ENCODE measurements at places on chromosomes 1 and 21.

- no peak for DNase-seq
These were observed 623 bp downstream of the PTPRF start for GRCh38 chr1:43531107-43531905.

DNA sequence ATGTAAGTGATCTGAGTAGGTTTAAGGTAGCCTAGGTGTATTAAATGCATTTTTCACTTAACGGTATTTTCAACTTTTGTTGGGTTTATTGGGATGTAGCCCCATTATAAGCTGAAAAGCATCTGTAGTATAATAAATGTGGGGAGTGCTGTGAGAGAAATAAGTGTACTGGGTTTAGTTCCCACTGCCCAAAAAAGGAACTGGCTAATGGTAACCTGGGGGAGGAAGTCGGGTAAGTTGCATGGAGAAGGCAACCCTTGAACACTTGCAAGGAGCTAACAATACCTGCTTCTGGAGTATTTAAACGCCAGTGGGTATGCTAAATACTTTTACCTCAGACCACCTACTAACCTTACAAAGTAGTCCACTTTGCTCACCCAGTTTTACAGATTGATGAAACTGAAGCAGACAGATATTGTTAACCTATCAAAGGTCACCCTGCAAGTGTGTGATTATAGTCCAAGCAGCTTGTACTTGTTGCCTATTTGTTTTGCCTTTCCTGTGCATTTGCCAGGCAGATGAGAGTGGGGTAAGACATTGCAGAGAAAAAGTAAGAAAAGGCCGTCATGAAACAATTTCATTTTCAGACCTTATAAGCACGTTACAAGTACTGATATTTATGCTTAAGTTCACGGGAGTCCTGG lies 7.6 kb upstream of the SHISA4 start:
- no peak for DNase-seq

- DNase-seq, result no peak
These were observed 23.8 kb downstream of the STUM start for GRCh38 chr1:226572325-226572726.

- DNase-seq, result no peak
These were observed 28.8 kb upstream of the PADI4 start for GRCh38 chr1:17278996-17279830.

DNA sequence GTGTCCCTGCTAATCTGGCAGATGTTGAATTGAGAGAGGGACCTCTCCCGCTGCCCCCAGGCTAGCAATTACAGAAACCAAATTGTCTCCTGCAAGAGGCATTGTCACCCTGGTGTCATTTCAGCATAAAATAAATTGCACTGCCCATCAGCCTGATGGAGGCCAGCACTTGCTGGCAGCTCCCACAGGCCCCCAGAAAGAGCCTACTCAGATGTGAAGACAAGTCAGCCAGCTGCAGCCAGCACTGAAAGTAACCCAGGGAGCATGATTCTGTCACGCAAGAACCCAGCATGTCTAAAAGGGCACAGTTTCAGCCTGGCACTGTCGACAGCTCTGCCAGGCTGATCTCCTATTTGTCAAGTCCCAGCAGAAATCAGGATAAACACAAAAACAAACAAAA lies 110.3 kb upstream of the CTTNBP2NL start:
- DNase-seq, result no peak

DNA sequence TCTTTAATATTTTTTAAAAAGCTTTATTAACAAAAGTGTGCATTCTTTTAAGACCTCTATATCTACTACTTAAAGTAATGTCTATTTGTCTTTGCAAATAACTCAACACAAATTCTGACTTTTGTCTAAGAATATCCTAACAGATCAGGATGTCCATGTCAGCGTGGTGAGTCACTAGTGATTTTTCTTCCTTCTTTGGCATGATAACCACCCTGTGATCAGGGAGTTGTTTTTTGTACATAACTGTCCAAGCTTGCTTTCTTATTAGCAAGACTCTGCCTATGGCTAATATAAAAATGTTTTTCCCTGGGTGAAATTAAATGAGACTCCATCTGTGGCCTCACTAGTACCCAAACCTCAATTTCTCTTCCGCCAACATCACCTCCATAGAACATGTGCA lies 688.9 kb upstream of the ADGRL2 start:
- no peak for DNase-seq

DNA sequence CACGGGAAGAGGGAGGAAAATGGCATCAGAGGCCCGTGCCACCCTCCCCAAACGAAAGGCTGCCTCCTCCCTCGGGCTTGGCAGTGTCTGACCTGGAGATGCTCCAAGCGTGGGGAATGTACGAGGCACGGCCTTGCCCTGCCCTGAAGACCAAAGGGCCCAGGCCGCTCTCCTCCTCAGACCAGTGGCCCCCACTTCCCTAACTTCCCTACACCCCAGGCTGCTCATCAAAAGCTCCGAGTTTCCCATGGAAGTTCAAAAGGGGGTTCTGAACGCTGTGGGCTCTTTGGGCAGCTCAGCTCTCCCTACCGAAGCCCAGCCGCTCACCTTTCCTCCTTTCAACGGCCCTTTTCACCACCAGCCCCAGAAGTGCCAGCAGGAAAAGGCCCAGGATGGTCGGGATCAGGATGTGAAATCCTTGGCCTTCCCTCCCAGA lies 11.8 kb downstream of the FCMR start:
- DNase-seq, result no peak

DNA sequence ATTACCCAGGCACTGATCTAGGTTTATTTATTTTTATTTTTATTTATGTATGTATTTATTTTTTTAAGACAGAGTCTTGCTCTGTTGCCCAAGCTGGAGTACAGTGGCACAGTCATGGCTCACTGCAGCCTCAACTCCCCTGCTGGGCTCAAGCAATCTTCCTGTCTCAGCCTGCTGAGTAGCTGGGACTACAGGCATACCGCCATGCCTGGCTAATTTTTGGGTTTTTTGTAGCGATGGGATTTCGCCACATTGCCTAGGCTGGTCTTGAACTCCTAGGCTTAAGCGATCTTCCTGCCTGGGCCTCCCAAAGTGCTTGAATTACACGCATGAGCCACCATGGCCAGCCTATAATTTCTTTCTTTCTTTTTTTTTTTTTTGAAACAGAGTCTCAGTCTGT lies 9.4 kb downstream of the PHACTR4 start:
- no peak for DNase-seq

GRCh38 chr1:18886003-18886335 lies 16.4 kb downstream of the ALDH4A1 start:
- DNase-seq, result no peak

- no peak for DNase-seq
These were observed 81.4 kb downstream of the RUNX1 start for GRCh38 chr21:34967509-34968289.

GRCh38 chr1:86018283-86018923 lies 138.2 kb downstream of the COL24A1 start:
- no peak for DNase-seq

DNA sequence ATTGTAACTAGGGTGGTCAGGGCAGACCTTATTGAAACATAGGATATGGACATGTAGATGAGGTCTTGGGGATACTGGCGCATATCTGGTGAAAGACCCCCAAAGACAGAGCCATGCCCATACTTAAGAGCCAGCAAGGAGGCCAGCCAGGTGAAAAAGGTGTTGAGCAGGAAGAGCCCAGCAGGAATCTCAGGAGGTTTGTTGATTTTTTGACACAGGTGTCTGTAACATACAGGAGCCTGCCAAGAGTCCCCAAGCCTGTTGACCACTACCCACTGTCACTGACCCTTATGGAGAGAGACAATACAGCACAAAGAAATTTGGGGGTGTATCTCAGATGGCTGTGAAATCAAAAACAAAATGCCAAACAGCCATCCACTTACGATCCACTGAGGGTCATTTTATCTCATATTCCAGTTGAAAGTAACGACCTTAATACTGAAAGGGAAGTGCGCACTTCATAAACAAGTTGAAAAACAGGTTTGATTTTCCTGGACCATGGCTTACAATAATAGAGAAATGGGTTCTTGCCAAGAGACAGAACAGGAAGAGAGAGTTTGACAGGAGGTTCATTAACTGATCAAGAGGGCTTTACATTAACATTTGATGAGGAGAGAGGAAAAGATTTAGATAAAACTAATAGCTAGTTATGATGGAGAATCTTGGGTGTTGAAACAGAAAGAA lies 163.6 kb downstream of the GLUL start:
- DNase-seq, result no peak

GRCh38 chr1:55316502-55316901 lies 101.3 kb upstream of the USP24 start:
- no peak for DNase-seq

GRCh38 chr1:109641078-109641740 lies 14.7 kb upstream of the GSTM4 start:
- no peak for DNase-seq

DNA sequence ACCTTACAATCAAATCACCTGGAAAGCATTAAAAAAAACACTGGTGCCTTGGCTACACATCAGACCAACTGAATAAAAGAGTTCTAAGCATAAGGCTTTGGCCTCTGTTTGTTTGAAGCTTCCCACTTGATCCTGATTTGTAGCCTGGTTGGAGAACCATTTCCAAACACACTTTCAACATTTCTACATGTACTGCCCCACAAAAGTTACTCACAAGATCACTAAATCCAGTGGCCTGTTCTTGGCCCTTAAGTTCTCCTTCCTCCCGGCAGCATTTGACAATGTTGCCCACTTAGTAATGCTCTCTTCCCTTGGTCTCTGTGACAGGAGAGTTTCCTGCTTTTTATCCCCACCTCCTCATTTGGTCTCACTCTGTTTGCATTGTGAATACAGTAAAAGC lies 11.8 kb downstream of the GAS5 start:
- DNase-seq, result no peak

DNA sequence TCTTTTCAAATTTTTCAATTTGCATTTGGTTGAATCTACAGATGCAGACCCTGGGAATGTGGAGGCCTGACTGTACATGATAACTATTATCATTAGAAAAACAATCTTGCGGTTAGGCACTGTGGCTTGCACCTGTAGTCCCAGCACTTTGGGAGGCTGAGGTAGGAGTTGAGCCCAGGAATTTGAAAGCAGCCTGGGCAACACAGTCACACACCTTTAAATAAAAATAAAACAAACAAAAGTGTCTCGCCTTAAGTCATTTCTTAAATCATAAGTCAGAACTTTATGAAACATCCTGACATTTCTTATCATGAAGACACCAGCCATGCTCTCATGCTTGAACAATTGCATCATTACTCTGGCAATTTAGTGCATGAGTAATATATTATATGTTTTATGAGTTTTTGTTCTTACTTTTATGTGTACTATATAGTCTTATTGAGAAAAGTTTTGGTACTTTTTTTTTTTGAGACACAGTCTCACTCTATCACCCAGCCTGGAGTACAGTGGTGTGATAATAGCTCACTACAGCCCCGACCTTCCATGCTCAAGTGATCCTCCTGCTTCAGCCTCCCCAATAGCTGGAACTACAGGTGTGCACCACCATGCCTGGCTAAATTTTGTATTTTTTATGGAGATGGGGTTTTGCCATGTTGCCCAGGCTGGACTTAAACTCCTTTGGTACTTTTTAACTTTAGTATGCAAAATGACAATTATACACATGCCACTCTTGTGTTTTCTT lies 7.8 kb downstream of the TBX19 start:
- DNase-seq, result no peak

- no peak for DNase-seq
These were observed 30.9 kb downstream of the UTP25 start for GRCh38 chr1:209858561-209859103.

DNA sequence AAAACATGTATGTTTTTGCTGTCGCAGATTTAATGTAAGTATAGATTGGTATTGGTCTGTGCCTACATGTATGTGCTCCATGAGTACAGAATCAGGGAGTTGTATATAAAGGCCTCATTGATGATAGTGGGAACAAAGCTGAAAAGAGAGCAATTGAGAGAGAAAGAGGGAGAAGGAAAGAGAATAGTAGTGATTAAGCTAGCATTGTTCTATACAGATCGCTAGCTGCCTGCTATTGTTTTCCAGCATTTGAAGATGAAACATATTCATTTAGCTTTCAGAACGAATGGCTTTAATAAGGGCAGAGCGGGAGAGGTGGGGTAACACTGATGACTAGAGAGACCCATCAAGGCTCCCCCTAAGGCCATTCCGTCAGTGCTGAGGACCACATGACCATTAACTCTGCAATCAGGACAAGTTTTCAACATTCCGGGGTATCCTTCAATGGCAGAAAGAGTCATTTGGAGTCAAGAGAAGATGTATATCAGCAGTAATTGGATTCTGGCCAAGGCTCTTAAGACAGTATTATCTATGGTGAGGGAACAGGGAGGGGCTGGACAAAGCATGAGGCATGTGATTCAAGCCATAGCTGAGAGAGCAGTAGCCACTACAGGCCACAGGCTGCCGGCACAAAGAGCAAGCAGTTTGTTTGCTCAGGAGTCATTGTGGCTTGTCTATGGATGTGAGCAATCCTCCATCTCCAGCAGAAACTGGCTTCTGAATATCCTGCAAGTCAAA lies 176.5 kb downstream of the PBX1 start:
- no peak for DNase-seq

DNA sequence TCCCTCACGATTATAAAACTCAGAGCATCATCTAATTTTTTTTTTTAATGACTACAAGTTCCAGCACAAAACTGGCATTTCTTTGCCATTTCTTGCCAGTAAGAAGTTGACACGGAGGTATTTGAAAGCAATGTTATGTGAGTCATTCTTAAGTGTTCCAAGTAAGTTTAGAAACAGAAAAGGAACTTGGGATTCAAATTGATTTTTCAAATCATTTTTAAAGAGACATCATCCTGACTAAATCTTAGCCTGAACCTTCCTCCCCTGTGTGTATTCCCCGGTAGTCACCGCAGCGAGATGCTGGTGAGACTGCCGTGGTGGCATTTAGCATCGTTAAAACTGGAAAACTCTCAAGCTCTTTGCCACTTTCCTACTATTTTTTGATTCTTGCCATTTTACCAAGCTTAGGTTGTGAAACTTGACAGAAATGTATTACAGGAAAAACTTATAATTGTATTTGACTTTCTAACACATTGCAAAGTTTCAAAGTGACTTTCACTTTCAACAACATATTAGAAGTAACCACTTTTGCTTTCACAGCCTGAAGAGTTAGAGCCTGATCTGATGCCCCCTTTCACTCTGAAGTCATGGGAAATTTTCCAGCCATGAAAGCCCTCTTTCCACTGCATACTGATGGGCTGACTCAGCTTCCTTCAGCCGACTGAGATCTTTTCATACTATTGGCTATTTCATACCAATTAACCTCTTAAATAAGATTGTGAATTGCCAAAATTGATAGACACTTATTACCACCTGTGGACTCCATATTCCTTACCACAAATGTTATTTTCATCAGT lies 61.4 kb downstream of the OLFML2B start:
- DNase-seq, result peak; percentile 29

GRCh38 chr1:228507961-228508652 lies 20.9 kb downstream of the RNF187 start:
- DNase-seq, result no peak

GRCh38 chr21:16427587-16428087 lies 697.9 kb downstream of the USP25 start:
- DNase-seq, result no peak

All from activated T-cell treated with anti-CD3 and anti-CD28 coated beads for 48 hours (primary cell).